ENCODE measurements at places on chromosomes 5 and 9.

DNA sequence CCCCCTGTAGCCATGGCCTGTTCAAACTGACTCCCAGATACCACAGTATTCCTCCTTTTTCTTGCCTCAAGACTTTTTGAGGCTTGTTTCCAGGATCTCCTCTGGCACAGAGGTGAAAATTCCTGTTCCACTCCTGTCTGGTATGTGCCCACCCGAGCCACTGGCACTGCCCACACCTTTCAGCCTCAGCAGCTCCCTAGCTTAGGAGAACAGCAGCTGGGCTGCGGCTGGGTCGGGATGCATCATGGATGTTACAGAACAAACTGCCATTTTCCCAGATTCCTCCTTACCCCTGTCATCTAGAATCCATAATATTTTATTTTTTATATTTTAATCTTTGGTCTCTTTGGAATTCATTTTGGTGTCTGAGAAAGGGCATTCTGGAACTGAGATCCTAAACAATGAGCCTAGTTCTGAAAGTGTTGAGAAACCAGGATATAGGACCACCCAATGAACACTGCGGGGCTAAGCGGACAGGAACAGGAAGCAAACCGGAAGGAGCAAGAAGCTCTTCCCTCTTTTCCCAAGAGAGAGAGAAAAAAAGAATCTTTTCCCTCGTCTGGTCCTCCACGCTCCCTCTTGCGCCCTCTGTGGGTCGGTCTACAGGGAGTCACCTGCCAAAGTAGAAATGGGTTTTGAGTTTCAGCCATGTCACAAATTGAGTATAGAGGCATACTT is 12.5 kb downstream of the OR2S2 start:
- DNase-seq: peak; percentile 40

- DNase-seq: no peak
These were observed 159.2 kb downstream of the PDZD2 start for GRCh38 chr5:31798168-31798567.

DNA sequence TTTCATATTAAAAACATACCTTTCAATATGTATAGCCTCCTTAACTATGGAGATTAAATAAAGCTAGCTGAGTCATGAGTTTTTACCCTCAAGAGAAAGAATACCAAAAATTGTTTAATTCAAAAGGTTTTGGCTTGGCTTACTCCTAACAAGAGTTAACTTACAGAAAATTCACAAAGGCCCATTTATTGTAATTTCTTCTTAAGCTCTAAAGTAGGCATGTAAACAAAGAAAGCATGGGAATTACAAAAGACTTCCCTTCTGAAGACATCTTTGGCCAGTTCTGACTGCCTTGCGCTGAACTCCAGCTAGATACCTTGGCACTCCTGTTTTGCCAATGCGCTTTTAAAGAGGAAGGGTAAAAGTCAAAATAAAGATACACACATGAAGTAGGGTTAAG is 28.2 kb downstream of the PUM3 start:
- no peak for DNase-seq

DNA sequence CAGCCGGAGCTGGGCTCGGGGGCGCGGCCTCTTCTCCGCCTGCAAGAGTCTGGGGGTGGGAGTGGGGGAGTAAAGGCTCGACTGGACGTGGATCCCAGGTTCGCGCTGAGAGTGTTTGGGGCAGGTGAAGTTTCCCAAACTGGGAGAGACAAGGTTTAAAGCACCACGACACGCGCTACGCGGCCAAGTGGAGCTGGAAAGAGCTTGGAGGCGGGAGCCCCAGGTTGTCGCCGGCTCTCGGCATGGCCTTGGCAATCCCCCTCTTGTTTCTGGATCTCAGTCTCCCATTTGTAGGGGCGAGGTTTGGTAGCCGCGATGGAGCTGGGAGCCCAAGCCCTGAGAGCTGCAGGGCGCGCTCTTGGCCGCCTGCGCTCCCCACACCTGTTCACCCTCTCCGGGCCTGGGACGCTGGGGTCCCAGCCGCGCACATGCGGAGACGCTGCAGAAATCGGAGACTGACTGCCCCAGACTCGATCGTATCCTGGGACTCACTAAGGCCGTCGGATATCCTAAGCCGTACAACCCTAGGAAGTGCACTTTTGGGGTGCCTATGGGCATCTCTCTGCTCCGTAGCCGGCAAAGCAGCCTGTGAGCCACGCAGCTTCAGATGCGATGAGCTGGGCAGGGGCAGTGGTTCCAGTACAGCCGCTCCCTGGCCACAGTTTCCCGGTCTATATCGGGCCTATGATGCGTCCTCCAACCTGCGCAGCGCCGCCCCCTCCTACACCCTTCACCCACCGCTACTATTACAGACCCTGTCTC is 937 bp downstream of the TMOD1 start:
- no peak for DNase-seq

DNA sequence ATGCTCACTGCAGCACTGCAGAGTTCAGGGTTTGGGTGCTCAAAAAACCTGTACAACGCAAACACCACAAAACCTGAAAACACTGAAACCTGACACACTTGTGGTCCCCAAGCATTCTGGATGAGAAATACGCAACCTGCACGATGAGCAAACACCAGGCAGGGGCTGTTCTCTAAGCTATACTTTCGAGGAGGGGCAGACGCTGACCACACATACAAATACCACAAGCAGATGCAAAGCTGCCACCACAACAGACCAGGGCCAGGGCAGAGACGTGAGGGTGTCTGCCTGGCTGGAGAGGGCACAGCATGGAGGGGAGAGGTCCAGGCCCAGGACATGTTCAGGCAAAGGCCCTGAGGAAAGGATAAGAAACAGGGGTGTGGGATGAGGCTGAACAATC is 23.0 kb downstream of the BARHL1 start:
- DNase-seq: no peak

DNA sequence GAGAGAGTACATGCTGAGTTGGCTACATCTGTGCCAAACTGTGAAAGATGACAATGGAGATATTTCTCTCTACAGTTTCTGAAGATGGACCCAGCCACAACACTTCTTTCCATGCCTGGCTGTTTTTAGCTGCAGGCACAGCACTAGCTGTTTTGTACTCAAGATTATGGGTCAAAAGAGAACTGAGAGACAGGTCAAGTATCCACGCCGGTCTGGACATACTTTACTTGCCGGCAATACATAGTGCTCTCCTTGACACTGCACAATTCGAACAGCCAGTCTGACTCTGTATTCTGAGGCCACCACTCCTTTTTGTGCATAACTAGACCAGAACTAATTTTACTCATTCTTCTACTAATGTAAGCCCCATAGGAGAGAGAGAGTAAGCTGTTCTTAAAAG is 2.6 kb downstream of the PRLR start:
- no peak for DNase-seq

DNA sequence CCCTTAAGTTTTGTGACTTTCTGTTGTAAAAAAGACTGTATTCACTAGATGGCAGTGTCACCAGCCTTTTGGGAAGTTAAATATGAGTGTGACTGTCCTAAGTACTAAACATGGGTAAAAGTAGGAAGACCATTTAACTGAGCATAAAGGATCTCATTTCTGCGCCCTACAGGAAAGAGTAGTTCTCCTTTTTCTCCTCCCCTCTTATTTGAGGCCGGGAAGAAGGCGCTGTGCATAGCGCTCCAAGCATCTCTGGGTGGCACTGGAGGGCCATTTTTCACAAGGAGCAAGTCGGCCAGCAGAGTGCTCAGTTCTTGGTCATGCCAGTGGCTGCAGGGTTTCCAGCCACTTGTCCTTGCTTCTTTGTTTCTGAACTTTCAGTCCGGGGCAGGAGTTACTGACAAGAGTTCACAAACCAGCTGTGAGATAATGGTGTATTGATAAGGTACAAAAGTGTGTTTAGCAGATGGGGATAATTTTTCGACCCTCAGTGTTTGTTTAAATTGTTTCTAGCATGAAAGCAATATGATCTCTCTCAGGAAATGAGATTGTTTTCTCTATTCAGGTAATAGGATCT is 227.6 kb upstream of the DMRT1 start:
- no peak for DNase-seq
